ENCODE measurements at places on chromosomes 7 and 10.

- no peak for DNase-seq
These were observed 9.2 kb downstream of the SP8 start for GRCh38 chr7:20777377-20778062.

- no peak for DNase-seq
These were observed 65.3 kb downstream of the COBL start for GRCh38 chr7:51251290-51251689.

GRCh38 chr7:91126762-91127161, 137.5 kb upstream of the FZD1 start:
- DNase-seq: no peak

DNA sequence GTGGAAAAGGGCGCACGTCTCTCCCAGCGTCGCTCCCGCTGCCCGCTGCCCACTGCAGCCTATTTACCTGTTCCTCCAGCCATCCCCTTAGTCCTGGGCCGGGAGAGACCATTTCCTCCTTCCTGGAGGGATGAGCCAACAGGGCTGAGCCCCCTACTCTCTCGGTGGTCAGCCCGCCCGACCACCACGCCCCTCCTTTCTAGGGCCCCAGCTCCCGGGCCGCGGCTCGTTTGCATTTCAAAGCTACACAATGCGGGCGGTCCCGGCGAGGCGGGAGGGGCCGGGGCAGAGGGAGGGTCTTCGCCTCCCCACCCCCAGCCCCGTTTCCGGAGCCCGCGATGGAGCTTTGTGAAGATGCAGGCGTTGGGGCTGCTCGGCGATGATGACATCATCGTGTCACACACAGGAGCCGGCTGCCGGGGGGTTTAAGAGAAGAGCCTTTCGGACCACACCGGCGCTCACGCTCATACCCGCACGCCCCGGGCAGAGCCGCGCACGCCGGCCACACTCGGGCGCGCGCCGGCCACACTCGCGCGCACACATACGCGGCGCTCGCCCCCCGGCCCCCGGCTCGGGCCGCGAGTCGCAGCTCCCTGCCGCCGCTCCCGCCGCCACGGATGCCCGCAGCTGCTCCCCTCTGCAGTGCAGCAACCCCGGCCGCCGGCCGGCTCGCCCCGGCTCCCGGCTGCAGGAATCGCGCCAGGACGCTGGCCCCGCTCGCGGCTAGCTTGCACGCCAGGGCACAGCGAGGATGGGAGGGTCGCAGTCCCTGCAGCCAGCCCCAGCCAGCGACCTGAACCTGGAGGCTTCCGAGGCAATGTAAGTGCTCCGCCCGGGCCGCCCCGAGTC, 107.7 kb upstream of the BTBD16 start:
- DNase-seq: no peak

DNA sequence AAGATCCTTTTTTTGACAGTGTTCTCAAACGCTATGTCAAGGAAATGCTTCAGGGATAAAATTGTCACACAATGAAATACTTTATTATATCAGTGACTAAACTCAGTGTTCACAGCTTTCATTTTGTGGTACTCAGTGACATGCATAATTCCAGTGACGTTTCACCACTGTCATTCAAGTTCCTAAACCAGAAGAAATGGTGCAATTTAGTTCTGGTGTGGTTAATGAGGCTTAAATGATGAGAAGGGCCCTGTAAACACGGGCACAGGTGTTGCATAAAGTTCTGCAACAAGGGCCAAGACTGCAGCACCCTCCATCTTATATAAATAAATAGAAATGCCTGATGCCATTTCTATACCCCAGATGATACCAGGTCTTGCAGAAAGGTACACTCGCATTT, 1247.1 kb downstream of the GATA3 start:
- DNase-seq: no peak

DNA sequence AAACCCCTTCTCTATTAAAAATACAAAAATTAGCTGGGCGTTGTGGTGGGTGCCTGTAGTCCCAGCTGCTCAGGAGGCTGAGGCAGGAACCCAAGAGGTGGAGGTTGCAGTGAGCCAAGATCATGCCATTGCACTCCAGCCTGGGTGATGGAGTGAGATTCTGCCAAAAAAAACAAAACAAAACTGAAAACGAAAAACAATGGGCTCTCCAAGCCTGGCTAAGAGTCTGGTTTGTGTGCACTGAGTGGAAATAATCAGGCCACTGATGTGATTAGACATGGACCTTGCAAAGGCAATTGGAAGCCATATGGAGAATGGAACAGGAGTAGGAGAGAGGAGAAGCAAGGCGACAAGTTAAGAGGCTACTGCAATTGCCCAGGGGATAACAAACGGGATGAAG, 60.1 kb upstream of the GSDME start:
- no peak for DNase-seq

GRCh38 chr7:2567679-2568278, 9.0 kb downstream of the IQCE start:
- peak; percentile 35 for DNase-seq

GRCh38 chr7:734214-734613, 7.1 kb upstream of the PRKAR1B start:
- DNase-seq: no peak

- DNase-seq: no peak
These were observed 34.2 kb downstream of the C10orf67 start for GRCh38 chr10:23310404-23310803.

- no peak for DNase-seq
These were observed 54.3 kb upstream of the GPR26 start for GRCh38 chr10:123611876-123612275.

GRCh38 chr10:79248341-79249185, 98.7 kb upstream of the PPIF start:
- peak; percentile 76 for DNase-seq

GRCh38 chr7:127754457-127754856, 102.5 kb downstream of the SND1 start:
- no peak for DNase-seq

DNA sequence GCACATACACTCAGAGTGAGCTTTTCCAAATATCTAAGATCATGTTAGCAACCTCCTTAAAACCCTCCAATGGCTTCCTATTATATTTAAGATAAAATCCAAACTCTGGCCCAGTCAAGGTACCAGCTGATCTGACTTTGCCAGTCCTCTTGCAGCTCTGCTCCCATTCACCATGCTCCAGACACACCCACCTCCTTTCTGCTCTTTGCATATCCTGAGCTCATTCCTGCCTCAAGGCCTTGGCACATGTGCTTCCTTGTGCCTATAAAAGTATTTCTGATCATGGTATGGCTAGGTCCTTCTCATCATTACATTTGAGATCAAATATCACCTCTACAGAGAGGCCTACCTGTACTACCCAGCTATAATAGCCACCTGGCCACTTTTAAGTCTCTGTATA, 27.5 kb downstream of the XPNPEP1 start:
- DNase-seq: no peak

- DNase-seq: no peak
These were observed 125.7 kb upstream of the LANCL2 start for GRCh38 chr7:55239406-55239805.

GRCh38 chr10:48475943-48476278, 129.0 kb downstream of the ARHGAP22 start:
- no peak for DNase-seq

DNA sequence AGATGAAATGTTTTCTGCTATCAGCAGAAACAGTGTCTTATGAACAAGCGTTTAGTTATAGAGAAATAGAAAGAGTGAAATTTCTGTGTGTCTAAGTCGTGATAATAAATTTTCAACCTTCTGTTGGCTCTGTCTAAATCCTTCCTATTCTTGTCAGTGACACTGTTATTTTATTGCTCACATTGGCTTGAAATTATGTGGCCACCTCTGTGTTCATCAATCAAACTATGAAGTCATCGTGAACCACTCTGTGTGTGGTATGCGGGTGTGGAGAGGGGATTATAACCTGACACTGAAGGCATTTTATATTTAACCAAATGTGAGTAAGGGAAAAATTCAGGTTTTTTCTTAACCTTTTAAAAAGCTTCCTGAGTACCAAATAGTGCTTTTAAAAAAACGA, 12.3 kb downstream of the AOAH start:
- no peak for DNase-seq

DNA sequence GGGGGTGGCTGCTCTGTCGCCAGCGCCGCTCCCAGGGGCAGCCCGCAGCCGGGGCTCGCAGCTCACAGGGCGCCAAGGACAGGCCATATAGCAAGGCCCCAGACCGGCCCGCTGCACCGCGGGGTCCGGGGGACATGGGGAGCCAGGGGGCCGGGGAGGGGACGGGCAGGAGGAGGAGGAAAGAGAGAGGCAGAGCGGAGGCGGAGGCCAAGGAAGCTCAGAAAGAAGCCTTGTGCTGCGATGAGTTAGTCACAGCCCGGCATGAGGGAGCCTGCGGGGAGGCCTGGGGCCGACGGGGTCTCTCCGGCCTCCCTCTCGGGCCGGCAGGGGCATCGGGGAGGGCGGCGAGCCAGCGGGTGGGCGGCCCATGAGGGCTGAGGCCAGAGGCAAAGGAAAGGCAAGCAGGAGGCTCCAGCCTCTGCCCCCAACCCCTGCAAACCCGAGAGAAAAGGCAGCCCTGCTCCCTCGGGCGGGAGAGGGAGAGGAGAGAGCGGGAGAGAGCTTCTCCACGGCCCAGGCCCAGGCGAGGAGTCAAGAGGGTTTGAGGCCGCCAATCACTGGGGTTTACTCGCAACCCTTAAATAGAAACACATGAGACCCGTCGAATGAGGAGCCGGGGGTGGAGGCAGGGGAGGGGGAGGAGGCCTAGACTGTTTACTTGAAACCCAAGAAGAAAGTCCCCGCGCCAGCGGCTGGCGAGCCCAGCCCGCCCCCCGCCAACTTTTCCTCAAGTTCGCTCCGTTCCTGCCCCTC, 167.9 kb downstream of the NEURL1 start:
- DNase-seq: no peak

- no peak for DNase-seq
These were observed 6.8 kb upstream of the CSTF2T start for GRCh38 chr10:51706225-51706624.

DNA sequence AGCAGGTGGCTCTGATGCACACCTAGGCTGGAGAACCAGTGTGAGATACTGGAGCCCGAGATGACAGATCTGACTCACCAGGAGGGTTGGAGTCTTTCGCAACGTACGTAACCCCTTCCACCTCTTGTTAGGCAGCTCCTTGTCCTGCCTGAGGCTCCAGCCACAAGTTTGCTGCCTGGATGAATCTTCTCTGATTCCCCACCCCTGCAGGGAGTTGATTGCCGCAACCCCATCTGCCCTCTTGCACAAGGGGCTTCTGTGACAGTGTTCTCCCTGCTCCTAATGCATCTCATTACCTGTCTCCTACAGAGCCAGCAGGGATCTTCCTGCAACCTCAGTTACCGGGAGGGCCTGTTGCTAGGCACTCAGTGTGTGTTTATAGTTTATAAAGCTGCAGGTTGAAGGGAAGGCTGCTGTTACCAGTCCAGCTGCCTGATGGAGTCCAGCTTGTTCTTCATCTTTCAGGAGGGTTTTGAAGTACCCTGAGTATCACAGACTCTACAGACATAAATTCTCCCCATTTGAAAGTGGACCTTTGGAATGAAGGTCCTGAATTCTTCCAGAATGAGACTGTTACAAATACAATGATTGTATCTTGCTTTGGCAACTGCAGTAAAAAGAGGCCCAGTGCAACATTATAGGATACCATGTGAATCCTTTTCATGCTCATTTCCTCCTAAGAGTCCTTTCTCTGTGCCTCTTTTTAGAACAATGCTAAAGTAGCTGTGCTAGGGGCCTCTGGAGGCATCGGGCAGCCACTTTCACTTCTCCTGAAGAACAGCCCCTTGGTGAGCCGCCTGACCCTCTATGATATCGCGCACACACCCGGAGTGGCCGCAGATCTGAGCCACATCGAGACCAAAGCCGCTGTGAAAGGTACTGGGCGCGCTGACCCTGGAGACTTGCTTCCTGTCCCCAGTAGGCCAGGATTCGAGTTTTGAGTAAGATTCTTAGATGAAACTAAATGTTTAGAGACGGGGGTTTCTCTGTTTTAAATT, 6.5 kb downstream of the MDH2 start:
- DNase-seq: no peak

- peak; percentile 2 for DNase-seq
These were observed 1262.6 kb upstream of the SORCS1 start for GRCh38 chr10:108427146-108427545.

DNA sequence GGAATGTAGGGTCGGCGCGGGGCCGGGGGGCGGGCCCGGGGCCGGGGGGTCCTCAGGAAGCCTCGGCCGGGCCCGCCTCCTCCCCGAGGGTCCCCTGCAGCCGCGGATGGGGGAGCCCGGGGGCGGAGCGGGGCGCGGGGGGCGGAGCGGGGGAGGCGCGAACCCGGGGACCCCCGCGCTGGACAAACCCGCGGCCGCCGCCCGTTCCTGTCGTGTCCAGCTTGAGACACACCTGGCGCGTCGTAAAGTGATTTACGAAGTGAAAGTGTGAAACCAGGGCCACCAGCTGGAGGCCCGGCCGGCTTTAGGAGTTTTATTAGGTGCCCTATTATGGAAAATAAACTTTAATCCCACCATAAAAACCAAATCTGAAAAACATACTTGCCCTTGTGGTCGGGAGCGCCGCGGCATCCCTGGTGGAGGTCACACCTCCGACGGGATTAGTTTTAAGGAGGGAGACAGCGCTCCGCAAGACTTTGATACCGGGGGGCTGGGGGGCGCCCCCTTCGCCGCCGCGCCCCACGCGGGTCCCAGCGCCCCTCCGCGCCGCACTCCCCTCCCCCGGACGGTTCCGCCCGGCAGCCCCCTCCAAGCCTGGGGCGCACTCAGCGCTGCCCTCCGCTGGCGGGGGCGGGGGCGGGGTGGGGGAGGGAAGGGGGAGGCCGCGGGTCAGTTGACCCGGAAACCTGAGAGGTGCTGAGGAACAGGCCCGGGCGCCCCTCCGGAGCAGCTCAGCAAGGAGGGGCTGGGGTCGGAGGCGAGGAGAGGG, 10.3 kb downstream of the MNX1 start:
- no peak for DNase-seq

- DNase-seq: no peak
These were observed 2.8 kb downstream of the GIMAP8 start for GRCh38 chr7:150453181-150453580.

DNA sequence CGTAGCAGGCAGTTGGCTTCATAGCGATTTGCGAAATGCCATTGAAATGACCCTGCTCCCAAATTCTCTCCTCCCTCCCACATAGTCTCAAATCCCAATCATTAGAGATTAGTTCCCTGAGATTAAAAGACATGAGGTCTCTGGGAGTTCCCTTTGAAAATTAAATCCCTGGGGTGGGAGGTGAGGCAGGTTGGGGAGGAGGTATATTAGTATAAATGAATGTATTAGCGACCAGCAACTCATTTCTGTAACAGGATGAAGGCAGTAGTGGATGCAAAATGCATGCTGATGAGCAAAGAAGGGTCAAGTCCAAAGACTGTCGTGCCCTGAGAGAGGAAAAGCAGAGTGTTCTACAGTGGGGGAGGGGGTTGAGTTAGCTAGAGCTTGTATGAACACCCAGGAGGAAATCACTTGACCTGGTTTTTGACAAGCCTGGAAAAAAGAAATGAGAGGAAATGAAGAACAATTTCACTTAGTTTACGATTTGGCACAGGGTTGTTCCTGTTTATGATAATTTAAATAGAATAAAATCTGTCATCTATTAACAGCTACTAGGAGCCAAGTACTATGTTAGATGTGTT, 79.6 kb upstream of the MTPN start:
- DNase-seq: no peak
